ENCODE measurements at places on chromosomes 7 and 10.

DNA sequence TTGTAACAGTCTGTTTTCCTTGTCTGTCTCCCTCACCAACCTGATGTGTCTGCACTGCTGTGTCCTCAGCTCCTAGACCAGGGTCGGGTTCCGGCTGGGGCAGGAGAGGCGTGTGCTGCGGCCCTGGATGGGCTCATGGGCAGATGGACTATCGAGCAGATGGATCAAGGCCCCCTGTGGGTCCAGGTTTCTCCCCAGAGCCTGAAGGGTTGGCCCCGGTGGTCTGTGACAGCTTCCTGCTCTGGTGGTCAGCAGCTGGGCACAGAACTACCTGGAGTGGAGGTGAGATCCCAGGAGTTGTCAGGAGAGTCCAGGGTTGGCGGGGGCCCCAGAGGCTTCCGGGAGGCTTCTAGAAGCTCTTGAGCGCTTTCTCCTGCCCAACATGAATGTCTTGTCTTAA lies 75.1 kb downstream of the GRK5 start:
- H3K36me3 ChIP-seq: no peaks in the 10 kb centered on the region
- H3K27me3 ChIP-seq: no peaks in the 10 kb centered on the region
- no peak overlapping the region for H3K27ac ChIP-seq

DNA sequence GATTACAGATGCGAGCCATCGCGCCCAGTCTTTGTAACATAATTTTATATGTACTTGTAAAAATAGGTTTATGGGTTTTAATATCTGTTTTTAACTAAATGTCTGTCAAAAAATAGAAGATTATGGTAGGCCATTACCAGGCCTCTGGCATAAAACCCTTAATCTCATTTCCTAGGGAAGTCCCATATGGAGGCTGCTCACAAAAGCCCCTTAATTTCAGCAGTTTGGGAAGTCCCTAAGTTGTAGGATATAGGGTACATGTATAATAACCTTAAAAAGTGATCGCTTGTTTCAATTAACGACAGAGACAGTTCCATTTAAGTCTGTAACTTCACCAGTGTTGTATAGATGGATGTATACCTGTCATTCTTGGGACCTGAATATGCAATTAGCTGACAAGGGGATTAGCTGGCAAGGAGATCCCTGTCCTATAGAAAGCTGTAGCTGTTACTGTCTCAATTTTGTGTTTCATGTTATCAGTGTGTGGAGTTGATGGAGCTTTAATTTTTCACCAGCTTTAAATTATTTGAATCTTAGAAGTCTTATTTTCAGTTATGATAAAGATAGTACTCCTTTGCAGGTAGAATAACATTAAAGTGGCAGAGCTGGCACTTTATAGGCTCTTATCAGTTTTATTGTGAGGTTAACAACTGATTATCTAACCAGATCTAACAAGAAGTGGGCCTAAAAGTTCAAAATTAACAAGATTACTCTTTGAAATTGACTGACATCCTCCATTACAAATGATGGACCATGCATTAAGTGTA lies 10.5 kb downstream of the TRIM24 start:
- no peaks in the 10 kb centered on the region for H3K4me1 ChIP-seq
- no peaks in the 10 kb centered on the region for H3K36me3 ChIP-seq
- H3K27ac ChIP-seq: no peak overlapping the region
- no peak for DNase-seq
- H3K27me3 ChIP-seq: no peaks in the 10 kb centered on the region

GRCh38 chr7:50416527-50417182 lies 33.5 kb downstream of the FIGNL1 start:
- no peak overlapping the region for H3K27ac ChIP-seq
- H3K27me3 ChIP-seq: no peaks in the 10 kb centered on the region
- H3K4me3 ChIP-seq: no peak overlapping the region
- H3K36me3 ChIP-seq: no peaks in the 10 kb centered on the region
- no peaks in the 10 kb centered on the region for H3K4me1 ChIP-seq
- DNase-seq: no peak

GRCh38 chr10:112338957-112339356 lies 35.0 kb upstream of the ACSL5 start:
- H3K4me3 ChIP-seq: no peak overlapping the region
- no peaks in the 10 kb centered on the region for H3K36me3 ChIP-seq
- no peak overlapping the region for H3K27ac ChIP-seq
- DNase-seq: no peak
- peaks cover 30% of the 10 kb centered on the region for H3K4me1 ChIP-seq

- H3K4me1 ChIP-seq: no peaks in the 10 kb centered on the region
- peaks cover 18% of the 10 kb centered on the region for H3K27me3 ChIP-seq
- no peak overlapping the region for H3K4me3 ChIP-seq
- H3K36me3 ChIP-seq: no peaks in the 10 kb centered on the region
Observed at GRCh38 chr10:1360558-1361164, 304.5 kb downstream of the WDR37 start.

DNA sequence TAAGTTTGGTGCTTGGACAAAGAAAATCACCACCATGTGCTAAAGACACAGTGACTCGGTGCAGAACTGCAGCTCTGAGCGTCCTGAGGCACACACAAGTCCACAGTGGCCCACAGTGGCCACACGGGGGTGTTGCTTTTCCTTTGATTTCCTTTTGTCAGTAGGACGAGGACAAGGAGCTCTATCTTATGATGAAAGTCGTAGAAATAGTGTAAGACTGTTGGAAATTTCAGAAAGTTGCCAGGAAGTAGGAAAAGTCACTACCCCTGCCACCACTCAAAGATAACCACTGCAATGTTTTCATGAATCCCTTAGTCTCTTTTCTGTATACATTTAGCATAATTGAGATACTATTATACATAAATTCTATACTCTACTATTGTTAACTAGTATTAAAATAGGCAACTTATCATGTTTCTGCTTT lies 146.0 kb downstream of the TNS3 start:
- H3K4me3 ChIP-seq: no peak overlapping the region
- no peaks in the 10 kb centered on the region for H3K27me3 ChIP-seq
- H3K27ac ChIP-seq: no peak overlapping the region
- peak; percentile 70 for DNase-seq
- no peaks in the 10 kb centered on the region for H3K4me1 ChIP-seq

DNA sequence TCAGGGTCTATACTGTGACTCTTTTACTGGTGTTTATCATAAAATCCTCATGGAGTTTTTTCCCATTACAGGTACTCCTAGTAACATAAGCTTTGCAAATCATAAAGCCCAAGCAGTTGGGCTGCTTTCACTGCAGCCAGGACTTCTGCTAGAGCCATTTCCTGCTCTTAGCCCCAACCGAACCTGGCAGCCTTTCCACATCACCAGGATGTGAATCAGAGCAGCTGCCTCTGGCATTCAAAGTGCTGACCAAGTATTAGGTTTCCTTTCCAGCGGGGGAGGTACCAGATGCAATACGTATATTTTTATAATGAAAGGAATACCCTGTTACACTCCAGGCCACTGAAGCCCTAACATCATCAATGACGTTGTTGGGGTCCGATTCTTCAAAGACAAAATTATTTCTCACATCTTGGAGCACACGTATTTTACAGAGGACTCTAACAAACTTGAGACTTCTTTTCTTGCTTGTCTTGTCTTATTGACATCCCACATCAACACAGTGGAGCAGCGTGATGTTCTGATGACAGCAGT lies 3.6 kb upstream of the HTR5A start:
- H3K4me1 ChIP-seq: no peaks in the 10 kb centered on the region
- no peak for DNase-seq
- no peak overlapping the region for H3K27ac ChIP-seq
- H3K4me3 ChIP-seq: no peak overlapping the region
- H3K27me3 ChIP-seq: peaks cover 39% of the 10 kb centered on the region

GRCh38 chr10:14253079-14253478 lies 77.6 kb downstream of the FRMD4A start:
- H3K27me3 ChIP-seq: peaks cover 33% of the 10 kb centered on the region
- no peaks in the 10 kb centered on the region for H3K4me1 ChIP-seq
- no peaks in the 10 kb centered on the region for H3K36me3 ChIP-seq
- DNase-seq: no peak

DNA sequence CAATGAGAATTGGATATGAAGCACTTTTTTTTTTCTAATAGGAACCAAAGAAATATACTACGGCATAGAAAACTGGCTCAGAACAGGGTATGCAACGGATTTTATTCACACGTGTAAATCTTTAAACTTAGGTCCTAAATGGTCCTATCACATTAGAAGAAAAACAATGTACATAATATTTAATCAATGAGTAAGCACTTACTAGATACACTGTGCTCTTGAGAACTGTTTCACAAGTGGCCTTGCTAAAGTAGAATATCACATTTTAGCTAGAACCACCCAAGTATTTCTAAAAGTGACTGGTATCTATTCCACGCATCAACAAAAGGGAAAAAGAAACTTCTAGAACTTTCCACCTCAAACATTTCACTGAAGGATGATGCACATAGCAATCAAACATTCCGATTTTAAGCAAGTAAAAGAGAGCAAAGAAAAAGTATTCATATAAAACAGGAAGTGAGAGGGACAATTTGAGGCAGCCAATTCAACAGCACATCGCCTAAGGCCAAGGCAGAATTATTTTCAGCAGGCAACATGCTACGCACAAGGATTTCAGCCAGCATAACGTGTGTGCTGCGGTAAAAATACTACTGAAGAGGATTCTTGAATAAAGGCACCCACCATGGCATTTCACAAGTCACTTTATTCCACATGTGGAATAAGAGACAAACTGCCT lies 55.8 kb downstream of the PARD3 start:
- peak overlapping the region; percentile 60 for H3K27ac ChIP-seq
- H3K4me3 ChIP-seq: peak overlapping the region; percentile 36
- H3K36me3 ChIP-seq: no peaks in the 10 kb centered on the region
- no peaks in the 10 kb centered on the region for H3K27me3 ChIP-seq
- peaks cover 28% of the 10 kb centered on the region for H3K4me1 ChIP-seq
- DNase-seq: no peak

- H3K36me3 ChIP-seq: no peaks in the 10 kb centered on the region
- no peak for DNase-seq
- no peak overlapping the region for H3K27ac ChIP-seq
- no peak overlapping the region for H3K4me3 ChIP-seq
Observed at GRCh38 chr10:48448796-48449195, 142.3 kb downstream of the MAPK8 start.
